Mesenteric fat pad (tissue), 1 donor: ENCODE measurements at places on chromosomes 3 and 15.

GRCh38 chr15:68939501-68939900 lies 9.2 kb downstream of the SPESP1 start:
- no peak for DNase-seq

DNA sequence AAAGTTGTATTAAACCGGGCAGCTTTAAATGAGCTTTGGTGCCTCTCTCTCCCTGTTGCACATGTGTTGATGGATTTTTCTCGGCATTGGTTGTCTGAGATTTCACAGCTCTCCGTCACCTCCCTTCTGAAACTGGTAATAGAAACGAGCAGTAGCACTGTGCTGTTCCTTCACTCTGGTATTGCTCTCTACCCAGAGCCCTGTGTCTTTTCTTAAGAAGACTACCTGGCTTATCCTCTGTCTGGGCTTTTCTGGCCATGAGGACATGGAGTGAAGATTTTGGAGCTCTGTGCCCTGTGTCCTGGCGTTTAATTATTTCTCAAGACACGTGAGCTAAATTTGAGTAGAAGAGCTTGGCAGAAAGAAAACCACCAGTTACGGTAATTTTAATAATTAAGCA lies 209.6 kb upstream of the EIF1B start:
- no peak for DNase-seq

- DNase-seq: no peak
These were observed 15.9 kb upstream of the SIAH2 start for GRCh38 chr3:150778793-150779401.

- DNase-seq: no peak
These were observed 8.0 kb downstream of the USP8 start for GRCh38 chr15:50432230-50432629.
